ENCODE measurements at places on chromosomes 13 and 19.

DNA sequence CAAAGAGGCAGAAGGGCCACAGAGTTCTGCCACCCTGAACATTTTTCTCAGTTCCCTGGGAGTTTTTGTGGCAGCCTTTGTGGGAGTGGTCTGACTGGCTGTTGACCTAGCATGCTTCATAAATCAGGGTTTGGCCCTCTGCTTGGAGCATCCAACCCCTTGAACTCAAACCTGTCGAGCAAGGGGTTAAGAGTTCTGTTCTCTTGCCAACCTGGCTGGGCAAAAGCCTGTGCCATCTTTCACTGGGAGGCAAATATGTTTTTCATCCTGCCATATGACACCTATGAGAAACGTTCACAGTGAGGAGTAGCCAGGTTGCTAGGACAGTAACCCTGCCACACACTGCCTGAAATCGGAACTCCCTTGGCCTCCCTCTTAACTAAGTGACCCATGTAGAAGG, 7.7 kb upstream of the TEX26 start:
- DNase-seq = no peak

DNA sequence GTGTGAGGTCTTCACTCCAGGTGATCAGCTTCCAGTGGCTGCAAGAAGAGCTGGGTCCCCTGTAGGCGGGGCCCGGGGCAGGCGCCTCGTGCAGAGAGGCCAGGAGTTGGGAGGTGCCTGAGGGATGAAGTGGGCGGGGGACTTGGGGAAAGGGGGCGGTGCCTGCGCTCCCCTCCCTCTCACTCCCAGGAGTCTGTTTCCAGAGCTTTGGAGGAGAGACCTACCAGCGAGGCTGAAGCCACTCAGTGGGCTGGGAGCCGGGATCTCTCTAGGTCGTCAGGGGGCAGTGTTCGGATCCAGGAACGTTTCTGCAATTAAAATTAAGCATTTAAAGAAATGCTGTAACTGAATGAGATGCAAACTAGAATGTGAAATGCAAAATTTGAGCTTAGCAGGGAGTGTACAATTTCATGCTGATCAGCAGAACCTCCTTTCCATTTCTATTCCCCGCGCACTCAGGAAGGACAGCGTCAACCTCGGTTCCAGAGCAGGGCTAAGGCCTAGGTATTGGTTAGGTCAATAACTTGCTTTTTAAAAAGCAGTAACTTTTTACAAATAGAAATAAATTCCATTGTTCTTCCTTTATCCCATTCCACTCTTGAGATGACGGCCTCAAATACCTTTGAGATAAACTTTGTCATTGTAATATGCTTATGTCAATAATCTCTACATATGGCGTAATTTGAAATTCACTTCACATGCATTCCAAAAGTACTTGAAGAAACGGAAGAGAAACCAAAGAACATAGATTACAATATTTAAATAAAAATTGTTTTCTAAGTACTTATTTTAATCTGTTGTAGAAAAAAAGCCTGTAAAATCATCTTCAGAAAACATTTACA, 11.6 kb downstream of the ZNF160 start:
- DNase-seq = no peak

GRCh38 chr13:23984546-23984945, 87.2 kb upstream of the C1QTNF9B start:
- DNase-seq = no peak

GRCh38 chr19:14203177-14203576, 2.8 kb downstream of the ADGRL1 start:
- DNase-seq = no peak

DNA sequence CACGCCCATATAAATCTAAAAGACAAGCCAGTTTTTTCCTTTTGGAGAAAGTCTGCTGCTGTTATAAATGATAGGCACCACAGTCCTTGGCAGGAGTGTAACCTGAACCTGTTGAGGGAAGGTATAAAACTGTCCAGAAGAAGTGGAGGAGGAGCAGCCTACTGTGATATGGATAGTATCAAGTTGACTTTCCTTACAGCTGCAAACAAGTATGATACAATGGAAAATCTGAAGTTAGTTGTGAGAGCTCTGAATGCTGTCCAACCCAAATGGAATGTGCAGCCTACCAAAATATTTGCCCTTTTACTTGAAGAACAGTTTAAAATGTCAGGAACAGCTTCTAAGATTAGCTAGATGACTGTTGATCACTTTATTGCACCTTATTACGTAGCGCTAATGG, 399.6 kb downstream of the FGF14 start:
- no peak for DNase-seq

DNA sequence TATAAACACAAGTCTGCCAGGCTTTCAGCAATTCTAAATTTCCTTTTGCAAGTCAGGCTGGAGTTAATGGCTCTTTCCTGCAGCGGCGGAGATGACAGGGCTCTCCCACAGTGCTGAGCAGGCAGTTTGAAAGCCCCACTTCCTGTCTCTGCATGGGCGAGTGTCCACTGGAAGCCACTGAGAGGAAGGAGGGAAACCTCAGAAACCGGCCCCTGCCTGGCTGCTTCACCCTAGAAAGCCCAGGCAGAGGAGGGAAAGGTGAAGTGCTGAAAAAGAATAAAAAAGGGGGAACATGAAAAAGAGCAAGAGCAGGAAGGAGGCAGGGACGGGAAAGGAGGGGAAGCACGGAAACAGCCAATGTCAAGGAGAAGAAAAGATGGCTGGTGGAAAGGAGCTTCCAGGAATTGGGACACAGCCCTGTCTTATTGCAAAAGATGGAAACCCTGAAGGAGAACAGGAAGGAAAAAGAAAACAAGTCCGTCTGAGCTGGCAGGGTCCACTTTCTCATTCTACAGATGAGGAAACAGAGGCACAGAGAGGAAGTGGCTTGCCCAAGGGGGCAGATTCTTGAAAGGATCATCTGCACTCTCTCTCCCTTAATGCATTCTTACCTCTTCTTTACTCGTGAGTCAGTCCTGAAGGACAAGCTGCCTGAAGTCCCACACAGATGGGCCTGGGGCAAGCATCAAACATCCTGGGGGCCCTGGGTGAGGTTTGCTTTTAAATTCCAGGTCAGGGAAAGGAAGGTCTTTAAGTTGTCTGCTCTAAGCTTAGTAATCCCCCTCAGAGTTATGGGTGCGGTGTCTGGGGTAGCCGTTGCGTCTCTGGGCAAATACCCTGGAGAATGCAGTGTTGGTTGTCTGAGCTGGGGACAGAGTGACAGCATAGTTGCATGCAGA, 38.8 kb upstream of the ALOX5AP start:
- no peak for DNase-seq
